ENCODE measurements at places on chromosomes 6 and 20. TPM values are rescaled to one million over a fixed set of nuclear protein-coding genes. Genes with fewer than 3 reads are reported as not detected.
A peak's percentile ranks its signal among the peaks of the same experiment; 100 is the strongest.

- DNase-seq: no peak
Measured at GRCh38 chr6:120083186-120083585, 733.6 kb upstream of the MAN1A1 start.

DNA sequence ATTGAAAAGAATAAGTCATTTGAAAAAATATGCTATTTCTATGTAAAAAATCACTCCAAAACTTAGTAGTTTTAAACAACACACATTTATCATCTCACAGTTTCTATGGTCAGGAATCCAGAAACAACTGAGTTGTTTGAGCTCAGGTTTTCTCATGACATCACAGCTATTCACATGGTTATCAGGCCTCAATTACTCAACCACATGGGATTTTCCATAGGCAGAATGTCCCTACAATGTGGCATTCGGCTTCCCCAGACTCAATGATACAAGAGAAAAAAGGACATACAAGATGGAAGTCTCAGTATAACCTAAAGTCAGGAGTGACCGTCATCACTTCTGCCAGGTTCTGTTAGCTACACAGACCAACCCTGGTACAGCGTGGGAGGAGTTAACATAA lies 3.4 kb upstream of the SLC35D3 start:
- DNase-seq: no peak

DNA sequence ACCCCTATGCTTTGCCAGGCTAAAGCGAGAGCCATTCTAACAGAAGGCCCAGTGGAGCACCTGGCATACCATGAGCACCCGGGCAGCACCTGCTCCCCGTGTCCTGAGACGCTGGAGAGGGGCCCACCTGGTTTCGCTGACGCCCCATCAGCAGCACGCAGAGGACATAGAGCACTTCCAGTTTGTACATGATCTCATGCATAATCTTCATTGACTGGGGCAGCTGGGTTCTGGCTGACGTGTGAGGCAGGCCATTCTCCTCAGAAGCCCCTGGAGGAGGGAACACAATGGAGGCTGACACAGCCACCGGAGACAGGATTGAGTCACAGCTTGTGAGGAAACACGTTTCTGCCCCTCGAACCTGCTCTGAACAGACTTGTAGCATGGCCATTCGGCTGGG lies 65.4 kb downstream of the MYH7B start:
- DNase-seq: no peak

DNA sequence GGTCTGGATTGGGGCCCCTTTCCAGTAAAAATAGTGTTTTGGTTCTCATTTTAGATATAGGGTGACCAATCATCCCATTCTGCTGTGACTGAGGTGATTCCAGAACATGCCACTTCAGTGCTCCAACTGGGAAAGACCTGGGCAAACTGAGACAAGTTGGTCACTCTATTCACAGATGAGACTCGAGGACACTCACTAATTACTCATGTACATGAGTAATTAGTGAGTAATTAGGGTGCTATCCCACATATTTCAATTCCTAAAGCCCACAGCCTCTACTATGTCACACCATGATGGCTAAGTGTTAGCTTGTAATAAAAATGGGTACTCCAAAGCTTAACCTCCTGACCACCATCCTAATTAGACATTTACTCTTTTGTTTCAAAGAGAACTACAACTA lies 86.0 kb downstream of the CBLN4 start:
- DNase-seq: no peak

- no peak for DNase-seq
Measured at GRCh38 chr20:63791497-63792156, 39.4 kb downstream of the ZBTB46 start.

- no peak for DNase-seq
Measured at GRCh38 chr6:114061741-114062140, 90.8 kb upstream of the HDAC2 start.

DNA sequence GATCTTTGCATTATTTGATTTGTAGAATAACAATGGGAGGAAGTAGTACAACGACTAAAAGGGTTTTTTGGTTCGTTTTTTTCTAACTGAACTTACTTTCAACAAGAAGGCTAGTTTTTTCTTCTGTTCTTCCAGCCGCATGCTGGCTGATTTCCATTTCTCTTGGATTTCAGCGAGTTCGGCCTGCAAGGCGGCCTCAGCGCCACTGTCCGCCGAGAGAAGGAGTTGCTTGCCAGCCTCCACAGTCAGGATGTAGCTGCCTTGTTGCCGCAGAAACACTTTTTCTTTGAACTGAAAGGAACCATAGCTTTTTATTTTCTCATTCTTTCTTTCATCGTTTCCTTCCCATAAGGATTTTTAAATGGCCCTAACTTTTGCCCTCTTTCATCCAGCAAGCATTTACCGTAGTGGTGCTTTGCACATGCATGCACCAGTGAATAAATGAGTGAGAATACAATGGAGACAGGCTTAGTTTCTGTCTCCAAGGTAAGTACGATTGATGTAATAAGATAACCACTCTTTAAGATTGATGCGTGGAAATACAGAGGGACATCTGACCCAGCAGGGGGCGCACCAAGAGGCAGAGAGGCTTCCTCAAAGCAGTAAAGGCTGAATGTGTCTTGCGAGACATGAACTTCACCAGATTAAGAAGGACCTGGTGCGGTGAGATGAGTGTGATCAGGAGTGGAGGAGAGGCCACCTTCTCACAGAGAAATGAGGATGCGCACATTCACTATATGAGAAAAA lies 398.8 kb downstream of the ESR1 start:
- peak; percentile 16 for DNase-seq

The RBM24 gene
- total RNA-seq: 4.2 TPM

DNA sequence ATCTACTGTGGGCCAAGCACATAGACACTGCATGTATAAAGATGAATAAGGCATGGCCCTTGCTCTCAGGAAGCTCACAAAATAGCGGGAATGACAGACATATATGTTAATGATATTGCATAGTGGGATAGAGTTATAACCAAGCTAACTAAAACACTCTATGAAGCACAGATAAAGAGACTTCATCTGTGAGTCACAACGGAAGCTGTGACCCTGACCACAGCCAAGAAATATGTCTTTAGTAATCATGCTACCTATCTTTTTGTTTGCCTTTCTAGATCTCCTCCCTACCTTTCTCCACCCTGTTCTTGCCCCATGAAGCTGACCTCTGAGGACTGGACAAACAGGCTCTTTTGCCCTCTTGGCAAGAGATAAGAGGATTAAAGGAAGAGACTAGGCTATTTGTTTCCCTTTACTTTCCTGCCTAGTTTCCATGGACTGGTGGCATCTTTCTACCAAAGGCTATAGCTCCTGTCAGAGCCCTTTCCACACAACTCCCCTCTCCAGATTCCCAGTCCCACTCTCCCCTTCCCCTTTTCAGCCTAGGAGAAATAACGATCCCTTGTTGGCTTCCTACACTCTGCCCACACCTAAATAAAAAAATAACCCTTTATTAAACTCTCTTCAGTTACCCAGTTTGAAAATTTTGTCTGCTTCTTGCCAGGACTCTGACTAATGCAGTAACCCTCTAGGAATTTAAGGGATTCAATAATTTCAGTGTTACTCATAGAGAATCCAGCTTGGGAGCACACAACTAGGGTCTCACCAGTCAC lies 504.9 kb upstream of the MARCKS start:
- no peak for DNase-seq

DNA sequence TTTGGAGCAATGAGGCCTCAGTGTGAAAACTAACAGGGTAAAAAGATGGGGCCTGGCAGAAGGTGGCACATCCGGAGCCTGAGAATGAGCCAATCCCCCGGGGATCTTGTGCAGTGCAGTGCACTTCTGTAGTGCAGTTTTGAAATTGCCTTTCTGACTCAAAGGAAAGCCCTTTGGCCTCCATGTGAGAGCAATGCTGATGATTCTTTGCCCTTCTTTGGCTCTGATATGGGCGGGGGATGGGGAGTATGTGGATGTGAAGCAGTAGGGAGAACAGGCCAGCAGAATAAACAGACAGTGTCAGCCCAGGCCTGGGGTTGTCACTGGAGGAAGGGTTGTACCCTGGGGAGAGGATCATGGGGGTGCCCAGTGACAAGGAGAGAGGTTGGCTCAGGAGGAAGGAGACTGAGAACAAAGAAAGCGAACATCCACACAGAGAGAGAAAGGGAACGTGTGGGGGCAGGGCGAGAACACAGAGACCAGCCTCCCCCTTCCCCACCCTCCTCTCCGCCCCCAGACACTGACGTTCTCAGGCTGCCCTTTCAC lies 351.2 kb downstream of the CDC5L start:
- no peak for DNase-seq

DNA sequence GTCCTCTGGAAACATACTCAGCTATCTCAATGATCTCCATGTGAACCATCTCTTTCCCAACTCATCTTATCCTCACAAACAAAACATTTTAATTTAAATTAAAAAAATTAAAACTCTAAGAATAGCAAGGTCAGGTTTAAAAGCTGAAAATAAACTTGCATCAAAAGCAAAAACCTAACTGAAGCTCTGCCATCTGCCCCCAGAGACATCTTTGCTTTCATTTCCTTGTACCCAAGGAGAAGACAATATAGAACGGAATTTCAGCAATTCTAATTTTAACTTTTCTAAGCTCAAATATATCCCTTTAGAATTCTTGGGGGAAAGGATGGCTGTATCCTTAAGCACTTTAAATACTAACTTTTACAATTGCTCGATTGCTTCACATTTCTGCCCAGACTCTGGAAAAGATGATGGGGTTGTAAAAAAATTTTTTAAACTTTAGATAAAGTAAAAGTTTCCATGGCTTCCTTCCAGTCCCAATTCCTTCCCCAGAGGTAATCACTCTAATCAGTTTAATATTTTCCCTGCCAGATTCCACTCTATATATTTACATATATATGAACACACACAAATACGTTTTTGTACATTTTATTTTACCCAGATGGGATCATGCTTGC lies 69.2 kb upstream of the SMIM29 start:
- no peak for DNase-seq

The ZBTB12 gene
- total RNA-seq: 2.7 TPM

The TCF15 gene
- 0.30 TPM for total RNA-seq

The SNAP91 gene
- total RNA-seq: not detected

DNA sequence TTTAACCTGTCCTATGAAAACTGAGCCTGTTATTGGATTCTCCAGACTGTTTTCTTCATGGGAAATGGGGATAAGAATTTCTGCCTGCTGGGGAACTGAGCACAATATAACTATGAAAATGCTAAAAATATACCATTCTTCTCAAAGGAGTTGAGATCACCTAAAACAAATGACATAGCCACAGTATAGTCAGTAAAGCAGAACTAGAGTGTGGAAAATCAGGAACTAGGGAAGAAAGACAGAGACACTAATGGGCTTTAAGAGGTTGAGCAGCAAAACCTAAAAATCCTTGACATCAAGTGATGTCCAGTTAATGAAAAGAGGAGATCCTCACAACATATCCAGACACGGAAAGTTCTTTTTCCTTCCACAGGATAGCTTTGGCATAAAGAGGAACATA lies 215.7 kb upstream of the CST7 start:
- no peak for DNase-seq

GRCh38 chr20:34491932-34492509 lies 24.2 kb upstream of the DYNLRB1 start:
- no peak for DNase-seq

- DNase-seq: no peak
Measured at GRCh38 chr6:138593124-138593877, 94.0 kb upstream of the NHSL1 start.

- DNase-seq: no peak
Measured at GRCh38 chr6:125020385-125020784, 58.1 kb downstream of the RNF217 start.

GRCh38 chr6:53894091-53894490 lies 99.3 kb downstream of the LRRC1 start:
- DNase-seq: no peak

The GPR63 gene
- 1.3 TPM for total RNA-seq

- no peak for DNase-seq
Measured at GRCh38 chr6:1664329-1664728, 54.6 kb downstream of the FOXC1 start.

DNA sequence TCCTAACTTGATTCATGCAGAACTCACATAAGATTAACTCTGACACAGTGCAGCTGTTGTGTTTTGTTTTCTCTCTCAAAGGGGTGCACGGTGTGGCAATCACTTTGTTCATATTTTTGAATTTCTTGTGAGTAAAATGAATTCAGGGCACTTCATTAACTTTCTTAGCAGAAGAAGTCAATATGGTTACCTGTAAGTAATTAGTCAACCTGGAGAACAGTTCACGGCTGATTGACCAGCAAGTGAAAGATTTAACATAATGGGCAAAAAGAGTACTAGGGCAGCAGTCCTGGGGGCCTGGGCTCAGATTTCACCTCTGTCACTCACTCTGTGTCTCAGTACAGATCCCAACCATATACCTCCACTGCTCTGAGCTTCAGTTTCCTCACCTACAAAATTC lies 102.4 kb upstream of the SPTLC3 start:
- no peak for DNase-seq

The FAM83B gene
- not detected for total RNA-seq

The RGS17 gene
- total RNA-seq: 3.3 TPM

GRCh38 chr6:125955973-125956372 lies 597 bp upstream of the HINT3 start:
- DNase-seq: no peak

DNA sequence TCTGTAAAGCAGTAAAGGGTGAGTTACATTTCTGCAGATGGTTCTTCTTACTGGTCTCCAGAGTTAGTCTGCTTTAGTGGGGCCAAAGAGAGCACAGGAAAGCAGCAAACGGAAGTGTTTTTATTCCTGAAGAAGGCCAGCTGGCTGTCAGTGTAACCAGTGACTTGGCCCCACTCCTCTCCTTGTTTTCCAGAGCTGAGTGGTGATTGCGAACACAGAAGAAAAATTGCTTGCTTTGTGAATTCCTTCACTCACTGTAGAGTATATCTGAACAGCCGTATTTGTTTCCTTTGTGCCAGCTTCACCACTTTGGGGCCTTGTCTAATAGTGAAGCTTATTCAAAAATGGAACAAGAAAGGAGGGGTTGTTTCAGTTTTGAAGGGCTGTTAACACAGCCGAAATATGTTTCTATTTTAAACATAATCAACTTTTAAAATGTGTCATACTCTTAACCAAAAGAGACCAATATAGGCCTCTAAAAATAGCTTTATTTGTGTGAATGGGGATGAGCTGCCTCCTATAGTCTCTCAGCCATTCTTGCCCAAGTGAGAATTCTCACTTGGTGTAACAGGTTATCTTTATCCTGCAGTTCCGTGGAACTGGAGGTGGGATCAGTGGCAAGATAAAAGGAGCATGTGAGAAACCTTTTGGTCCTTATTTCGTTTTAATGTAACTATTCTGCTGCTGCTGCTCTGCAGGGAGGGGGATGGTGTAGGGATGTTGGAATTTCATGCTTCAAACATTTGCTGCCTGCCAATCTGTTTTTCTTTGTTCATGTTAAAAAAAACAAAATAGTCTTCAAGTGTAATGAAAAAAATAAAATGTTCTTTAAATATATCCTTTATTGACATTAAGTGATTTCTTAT lies 37.8 kb downstream of the ZC2HC1B start:
- no peak for DNase-seq

DNA sequence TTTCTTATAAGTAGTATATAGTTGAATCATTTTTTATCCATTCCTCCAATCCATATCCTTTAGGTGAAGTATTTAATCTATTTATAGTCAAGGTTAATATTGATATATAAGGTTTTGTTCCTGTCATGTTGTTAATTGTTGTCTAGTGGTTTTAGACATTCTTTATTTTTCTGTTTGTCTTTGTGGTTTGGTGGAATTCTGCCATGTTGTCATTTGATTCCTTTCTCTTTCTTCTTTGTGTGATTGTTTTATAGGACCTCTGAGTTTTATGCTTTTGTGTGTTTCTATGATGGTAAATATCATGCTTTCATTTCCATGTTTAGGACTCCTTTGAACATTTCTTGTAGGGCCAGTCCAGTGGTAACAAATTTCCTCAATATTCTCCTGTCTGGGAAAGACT lies 450.3 kb upstream of the BTBD3 start:
- no peak for DNase-seq

GRCh38 chr20:43766385-43766784 lies 39.6 kb upstream of the GTSF1L start:
- DNase-seq: no peak
